ENCODE measurements at places on chromosomes 5 and 9. TPM values are rescaled to one million over a fixed set of nuclear protein-coding genes. Genes with fewer than 3 reads are reported as not detected.

C5orf52 gene
- polyA plus RNA-seq = not detected

PCDHGC5 gene
- not detected for polyA plus RNA-seq

MSH3 gene
- polyA plus RNA-seq = 11.3 TPM

GFI1B gene
- polyA plus RNA-seq = not detected

MCTP1 gene
- polyA plus RNA-seq = 1.4 TPM

ZNF462 gene
- 11.4 TPM for polyA plus RNA-seq

TRMT10B gene
- polyA plus RNA-seq = 8.8 TPM

PCDHGB7 gene
- polyA plus RNA-seq = 8.4 TPM

ZNF782 gene
- polyA plus RNA-seq = 3.0 TPM
